Iris pigment epithelial cell (primary cell): ENCODE measurements at places on chromosomes 6 and 20.

GRCh38 chr20:45283551-45284057 is 23.0 kb upstream of the RBPJL start:
- DNase-seq, result no peak

GRCh38 chr6:64665137-64665536 is 1029.5 kb downstream of the PHF3 start:
- DNase-seq, result no peak

GRCh38 chr6:161511447-161512095 is 237.7 kb upstream of the AGPAT4 start:
- no peak for DNase-seq

DNA sequence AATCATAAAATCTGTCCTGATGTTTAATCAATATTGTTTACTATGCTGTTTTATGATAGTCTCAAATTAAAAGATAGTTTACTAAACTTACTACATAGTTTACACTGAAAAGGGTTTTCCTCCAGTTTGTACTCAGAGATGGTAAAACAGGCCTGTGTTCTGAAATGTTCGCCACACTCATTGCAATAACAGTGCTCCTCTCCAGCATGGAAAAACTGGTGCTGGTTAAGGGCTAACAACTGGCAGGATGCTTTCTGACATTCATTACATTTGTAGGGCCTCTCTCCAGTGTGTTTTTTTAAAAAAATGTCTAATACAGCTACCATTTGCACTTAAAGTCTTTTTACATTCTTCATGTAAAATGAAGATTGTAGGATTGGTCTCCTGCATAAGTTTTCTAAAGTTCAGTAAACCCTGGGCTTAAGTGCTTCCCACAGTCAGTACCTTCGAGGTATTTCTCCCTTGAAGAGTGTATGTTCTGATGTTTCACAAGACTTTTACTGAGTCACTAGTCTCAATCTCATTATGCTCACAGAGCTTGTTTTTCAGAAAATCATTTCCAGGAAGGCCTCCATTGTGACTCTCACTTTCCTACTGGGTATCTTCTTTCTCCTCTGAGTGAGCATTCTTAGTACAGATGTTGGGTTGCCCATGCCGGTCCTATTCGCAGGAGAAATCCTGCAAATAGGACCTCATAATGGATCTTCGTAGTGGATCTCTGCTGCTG is 8.7 kb upstream of the ZSCAN12 start:
- peak; percentile 75 for DNase-seq

- DNase-seq, result no peak
Observed at GRCh38 chr6:156336733-156337132, 440.4 kb upstream of the ARID1B start.

- no peak for DNase-seq
Observed at GRCh38 chr6:143586557-143586956, 75.0 kb upstream of the FUCA2 start.

DNA sequence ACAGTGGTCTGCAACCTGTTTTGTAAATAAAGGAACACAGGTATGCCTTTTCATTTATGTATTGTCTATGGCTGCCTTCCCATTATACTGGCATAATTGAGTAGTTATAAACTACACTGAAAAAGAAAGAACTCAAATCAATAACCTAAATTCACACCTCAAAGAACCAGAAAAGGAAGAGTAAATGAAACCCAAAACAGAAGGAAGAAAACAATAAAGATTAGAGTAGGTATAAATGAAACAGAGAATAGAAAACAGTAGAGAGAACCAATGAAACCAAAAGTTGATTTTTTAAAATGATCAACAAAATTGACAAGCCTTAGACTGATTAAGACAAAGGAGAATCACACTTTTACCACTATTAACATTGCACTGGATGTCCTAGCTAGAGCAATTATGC is 34.7 kb downstream of the FAM184A start:
- DNase-seq, result no peak

GRCh38 chr6:137919837-137920730 is 53.0 kb downstream of the TNFAIP3 start:
- DNase-seq, result no peak
